ENCODE measurements at places on chromosomes 4 and X.

GRCh38 chr4:4791299-4792111, 68.0 kb upstream of the MSX1 start:
- DNase-seq: no peak

- DNase-seq: no peak
These were observed 30.8 kb downstream of the MND1 start for GRCh38 chr4:153375303-153375702.

DNA sequence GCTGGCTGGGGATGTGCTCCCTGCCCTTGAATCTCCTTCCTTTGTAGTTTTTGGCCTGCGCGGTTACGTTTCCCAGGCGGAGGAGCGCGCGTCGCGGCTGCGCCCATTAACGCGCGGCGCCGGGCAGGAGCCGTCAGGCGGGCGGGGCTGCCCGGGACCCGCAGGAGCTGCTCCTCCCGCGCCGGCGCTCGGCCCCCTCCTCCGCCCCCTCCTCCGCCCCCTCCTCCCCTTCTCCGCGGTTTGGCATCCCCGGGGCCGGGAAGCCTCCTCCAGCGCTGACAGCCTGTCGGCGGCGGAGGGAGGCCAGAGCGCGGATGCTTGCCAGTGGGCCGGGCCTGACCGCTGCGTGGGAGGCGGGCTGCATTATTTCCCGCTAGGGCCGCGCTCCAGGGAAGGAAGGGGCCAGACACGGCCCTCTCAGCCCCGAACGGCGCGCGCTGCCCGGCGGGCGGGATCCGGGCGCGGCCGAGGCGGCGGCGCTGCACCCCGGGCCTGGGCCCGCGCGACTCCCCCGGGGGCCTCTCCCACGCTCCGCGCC, at the start of gene DCLK2:
TSS of gene DCLK2 (plus strand) at position 405 of the 538 bp plus-strand sequence. CDS start 583 bp downstream, outside the sequence.
- DNase-seq: no peak

GRCh38 chr4:183714626-183715025, 55.5 kb downstream of the TRAPPC11 start:
- no peak for DNase-seq

DNA sequence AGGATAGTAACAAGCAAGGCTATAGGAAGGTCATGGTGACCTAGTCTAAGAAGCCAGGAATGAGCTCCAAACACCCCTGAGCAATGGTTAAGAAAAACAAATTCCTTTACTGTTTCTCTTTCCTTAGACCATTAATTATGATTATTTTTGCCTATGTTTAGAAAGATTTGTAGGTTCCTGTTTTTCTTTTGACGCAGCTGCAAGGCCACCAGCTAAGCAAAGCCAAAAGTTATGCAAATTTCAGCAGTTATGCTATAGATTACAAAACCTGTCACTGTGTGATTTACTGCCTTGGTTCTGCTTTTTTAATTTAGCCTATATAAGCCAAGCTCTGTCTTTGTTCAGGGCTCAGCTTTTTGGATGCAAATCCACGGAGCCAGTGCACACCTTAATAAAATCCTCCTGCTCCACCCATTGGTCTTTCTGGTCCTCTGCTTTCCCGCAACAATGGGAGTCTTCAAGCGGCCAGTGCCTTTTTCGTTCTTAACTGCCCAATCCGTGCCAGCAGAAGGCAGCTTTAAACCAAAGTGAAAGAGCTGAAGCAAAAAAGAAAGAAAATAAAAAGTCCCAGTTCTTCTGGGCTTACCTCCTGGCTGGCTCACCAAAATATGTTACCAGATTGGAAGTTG, 1.4 kb upstream of the CEP135 start:
- DNase-seq: peak; percentile 68

GRCh38 chrX:66015152-66015831, 24.6 kb downstream of the VSIG4 start:
- peak; percentile 83 for DNase-seq

DNA sequence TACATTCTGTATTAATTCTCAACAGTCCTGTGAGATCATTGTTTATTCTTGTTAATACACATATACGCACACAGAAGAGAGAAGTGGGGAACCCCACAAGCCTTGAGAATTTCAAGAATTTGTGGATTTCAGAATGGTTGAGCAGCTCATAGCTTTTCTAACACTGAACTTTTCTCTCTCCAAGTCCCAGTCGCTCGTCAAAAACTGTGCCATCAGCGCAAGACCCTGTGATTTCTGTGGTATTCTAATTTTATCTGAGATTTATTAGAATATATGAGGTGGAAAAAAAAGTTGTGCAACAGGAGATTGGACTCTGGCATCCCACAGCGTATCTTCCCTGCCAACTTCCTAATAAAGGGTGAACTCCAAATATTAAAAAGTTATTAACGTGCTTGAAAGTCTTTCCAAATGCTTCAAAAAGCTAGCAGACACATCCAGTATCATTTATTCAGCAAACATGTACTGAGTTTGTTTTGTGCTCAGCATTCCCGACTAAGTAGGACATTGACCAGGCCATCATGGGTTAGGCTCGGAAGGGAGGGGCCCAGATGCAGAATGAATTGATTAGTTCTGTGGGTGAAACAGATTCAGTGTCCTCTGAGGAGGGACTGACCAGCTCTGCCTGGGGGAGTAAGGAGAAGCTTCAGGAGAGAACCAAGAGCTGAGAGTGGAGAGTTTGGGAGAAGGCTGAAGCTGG, 165.6 kb downstream of the CBR4 start:
- no peak for DNase-seq

GRCh38 chrX:9488586-9488985, 23.7 kb downstream of the TBL1X start:
- no peak for DNase-seq

DNA sequence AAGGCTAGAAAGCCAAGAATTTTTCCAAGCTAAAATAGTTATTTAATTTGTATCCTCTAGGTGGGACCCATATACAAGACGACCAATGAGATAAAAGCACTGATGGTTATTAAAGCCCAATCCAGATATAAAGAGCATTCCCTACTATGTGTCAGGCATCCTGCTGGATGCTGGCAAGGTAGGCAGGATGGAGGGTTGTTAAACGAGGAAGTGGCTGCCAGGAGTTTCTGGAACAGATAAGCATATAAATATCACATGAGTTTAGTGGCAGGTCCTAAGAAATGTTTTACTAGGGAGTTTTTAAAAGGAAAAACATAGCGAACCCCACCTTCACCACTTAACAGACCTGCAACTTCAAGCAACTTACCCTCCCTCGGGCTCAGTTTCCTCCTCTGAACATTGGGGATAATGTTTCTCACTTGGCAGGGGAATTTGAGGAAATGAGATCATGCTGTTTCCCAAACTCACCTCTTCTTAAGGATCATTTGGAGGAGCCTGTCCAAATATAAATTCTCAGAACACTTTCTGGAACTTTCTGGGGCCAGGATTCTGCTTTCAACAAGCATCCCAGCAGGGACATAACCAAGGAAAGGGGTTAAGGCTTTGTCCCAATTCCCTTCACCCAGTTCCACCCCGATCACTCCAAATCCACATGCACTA, 94.3 kb upstream of the LDB2 start:
- no peak for DNase-seq

- no peak for DNase-seq
These were observed 369.2 kb upstream of the LCORL start for GRCh38 chr4:18390655-18391353.

DNA sequence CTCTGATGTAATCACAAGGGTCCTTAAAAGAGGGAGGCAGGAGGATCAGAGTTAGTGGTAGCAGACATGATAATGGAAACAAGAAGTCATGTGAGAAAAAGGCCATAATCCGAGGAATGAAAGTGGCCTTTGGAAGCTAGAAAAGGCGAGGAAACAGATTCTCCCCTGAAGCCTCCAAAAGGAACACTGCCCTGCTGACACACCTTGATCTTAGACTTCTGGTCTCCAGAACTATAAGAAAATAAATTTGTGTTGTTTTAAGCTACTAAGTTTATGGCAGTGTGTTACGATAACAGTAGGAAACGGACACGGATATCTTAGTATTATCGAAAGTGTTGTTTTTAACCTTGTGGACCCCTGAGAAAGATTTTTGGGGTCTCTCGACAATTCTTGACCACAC, 24.4 kb downstream of the CLCN3 start:
- DNase-seq: no peak

DNA sequence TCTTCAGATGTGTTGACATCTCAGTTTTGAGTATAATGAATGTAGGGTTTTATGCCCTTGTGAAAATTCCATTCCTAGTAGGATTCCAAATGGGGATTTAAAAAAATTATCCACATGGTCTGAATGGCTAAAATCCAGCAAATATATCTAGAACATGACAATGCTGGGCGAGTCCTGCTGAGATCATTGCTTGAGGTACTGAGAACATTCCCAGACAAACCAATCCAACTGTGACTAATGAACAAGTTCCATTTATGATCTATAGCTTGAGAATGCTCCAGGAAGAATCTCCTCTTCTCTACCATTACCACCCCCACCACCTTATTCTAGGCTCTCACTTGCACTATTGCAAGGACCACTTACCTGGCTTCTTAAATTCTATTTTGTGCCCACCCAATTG, 77.2 kb upstream of the IL1RAPL2 start:
- no peak for DNase-seq

DNA sequence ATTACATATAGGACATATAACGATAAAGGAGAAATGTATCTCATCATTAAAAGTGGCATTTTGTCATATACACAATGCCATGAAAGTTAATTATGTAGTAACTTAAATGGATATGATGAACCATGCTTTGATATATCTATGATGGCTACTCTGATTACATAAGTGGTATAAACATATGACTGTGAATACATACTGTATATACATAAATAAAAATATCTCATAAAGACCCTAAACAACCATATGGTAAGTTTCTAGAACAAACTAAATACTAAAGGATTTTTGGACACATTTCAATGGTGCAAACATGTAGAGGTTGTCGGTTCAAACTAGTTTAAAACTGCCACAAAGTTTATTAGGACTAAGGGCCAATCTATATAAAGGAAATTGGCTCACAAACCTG, 849.6 kb upstream of the INTU start:
- DNase-seq: no peak

DNA sequence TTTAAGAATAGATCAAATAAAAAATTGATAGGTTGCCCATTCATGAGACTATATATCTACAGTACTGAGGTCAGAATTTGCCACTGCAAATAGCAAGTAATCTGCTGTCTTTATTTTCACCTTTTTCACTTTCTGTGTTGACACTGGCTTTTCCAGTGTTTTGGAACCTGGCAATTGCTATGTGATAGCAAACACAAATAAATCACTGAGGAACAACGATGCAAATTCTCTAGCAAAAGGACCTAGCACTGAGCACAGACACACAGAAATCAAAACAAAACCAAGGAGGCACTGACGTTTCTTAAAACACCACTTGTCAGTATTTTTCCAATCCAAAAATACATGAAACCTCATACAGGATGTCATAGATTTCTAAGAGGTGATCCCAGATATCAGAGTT, 210.7 kb downstream of the DHX15 start:
- no peak for DNase-seq

GRCh38 chr4:27318740-27319139, 458.1 kb downstream of the STIM2 start:
- DNase-seq: no peak

- no peak for DNase-seq
These were observed 17.2 kb upstream of the ZNF718 start for GRCh38 chr4:107083-107443.

DNA sequence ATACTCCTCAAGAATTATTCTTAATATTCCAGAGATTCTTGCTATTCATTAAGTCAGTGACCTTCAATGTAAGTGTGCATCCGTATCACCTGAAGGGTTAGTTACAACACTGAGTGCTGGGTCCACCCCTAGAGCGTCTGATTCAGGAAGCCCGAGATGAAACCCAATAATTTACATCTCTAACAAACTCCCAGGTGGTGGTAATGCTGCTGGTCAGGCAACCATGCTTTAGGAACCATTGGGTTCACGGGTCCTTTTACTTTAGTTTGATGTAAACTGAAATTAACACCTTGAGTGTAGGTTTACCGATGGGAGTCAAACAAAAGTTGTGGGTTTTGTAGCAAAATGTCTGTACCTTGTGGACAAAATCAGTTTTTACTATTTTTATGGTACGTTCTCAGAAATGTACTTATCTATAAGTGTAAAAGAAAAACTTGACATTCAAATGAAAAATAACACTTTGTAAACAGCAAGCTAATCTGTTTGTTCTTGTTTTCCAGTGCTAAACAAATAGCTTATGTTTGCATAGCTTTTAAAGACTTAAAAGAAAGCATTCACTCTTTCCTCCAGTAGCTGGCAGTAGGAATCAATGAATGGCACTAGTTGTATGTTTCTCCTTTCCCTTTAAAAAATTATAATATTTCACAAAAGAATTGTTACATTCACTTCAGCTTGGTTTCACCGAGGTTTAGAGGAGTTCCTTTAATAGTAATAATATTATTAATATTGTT, 32.7 kb downstream of the ACE2 start:
- no peak for DNase-seq

GRCh38 chrX:13440176-13440575, 120.3 kb upstream of the ATXN3L start:
- DNase-seq: no peak

Data from SIG-M5 (cell line).